Substantia nigra (tissue), 51 donors: ENCODE measurements at places on chromosomes 12 and 14.

- DNase-seq = no peak
Measured at GRCh38 chr14:95014036-95014435, 143.3 kb downstream of the DICER1 start.

DNA sequence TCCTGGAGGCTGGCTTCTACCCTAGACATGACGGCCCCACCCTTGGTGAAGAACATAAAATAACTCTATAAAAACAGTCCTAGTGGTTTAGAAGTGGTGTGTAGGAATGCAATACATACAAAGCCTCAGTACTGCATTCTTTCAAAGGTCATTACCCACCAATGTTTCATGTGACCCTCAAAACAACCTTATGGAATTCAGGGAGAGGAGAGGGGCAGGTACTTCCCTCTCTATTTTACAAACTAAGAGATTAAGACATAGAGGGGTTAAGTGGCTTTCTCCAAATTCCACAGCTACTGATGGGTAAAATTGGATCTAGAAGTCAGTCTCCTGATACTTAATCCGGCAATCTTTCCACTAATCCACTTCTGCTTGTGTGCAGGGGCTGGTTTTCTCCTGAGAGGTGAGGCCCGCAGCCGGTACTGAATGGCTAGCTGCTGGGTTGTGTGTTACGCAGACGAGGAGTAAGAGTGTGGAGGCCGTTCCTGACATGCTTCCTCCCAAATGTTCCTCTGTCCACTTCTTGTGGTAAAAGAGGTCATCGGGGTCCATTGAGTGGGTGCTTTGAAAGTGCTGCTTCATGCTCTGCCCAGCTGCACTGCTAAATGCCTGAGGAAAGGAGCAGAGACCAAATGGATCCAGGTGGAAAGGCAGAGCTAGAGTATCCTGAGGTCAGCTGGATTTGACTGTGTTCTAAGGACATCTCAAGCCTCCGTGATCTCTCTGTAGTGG, 16.2 kb downstream of the SLC7A8 start:
- DNase-seq = no peak

- no peak for DNase-seq
Measured at GRCh38 chr12:26694402-26694801, 138.6 kb downstream of the ITPR2 start.

- no peak for DNase-seq
Measured at GRCh38 chr14:95317817-95318343, 1.8 kb downstream of the CLMN start.

GRCh38 chr12:109163167-109163566, 46.8 kb downstream of the ACACB start:
- DNase-seq = no peak

DNA sequence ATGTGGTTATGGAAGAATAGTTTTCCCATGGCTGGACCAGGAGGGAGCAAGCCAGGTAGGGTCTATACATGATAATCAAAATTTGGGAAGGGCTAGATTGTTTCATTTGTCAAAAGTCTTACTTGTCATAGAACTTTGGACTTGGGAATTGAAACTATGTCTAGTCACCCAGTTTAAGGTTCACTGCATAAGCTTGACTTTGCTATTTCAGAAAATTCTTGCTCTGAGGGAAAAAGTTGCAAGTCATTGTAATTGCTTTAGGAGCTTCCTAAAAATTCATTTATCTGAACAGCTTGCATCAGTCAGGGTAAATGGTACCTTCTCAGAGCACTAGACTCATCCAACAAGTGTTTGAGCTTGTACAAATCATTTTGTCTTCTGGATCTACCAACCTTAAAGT, 1194.7 kb downstream of the GALC start:
- no peak for DNase-seq

DNA sequence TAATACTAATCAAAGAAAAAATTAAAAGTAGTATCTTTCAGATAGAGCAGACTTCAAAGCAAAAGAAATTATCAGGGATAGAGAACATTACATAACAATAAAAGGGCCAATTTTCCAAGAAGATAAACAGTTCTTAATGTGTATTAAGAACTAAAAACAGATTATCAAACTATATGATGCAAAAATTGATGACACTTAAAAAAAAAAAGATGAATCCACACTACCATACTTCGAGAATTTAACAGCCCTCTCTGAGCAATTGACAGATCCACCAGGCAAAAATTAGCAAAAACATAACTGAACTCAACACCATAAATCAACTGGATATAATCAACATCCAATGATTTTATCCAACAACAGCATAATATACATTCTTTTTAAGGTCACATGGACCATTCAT, 686.5 kb downstream of the LRFN5 start:
- no peak for DNase-seq

- no peak for DNase-seq
Measured at GRCh38 chr14:97695456-97695981, 898.3 kb downstream of the VRK1 start.
